Activated CD4-positive, alpha-beta T cell treated with anti-CD3 and anti-CD28 coated beads for 4 hours (primary cell): ENCODE measurements at places on chromosomes 7 and 10.

DNA sequence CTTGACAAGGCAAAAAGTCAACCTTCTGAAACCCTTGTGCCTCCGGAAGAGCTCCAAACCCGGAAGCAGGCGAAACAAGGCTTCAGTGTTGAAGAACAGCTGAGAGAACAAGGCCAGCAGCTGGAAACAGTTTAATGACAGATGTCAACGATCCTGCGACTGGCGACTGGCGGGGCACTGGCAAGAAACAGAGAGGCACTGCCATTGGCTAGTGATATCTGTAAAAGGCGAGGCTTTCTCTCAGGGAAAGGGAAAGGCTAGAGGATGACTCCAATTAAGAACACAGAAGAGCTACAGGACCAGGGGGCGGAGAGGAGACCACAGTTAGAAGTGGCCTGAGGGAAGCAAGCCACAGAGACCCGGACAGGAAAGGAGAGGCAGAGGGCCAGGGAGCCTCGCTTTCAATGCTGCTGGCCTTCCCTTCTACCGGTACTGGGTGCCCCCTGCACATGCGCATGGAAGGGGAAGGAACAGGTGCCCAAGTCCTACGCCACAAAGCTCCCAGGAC is 19.4 kb downstream of the ITGB1 start:
- no peak for DNase-seq

DNA sequence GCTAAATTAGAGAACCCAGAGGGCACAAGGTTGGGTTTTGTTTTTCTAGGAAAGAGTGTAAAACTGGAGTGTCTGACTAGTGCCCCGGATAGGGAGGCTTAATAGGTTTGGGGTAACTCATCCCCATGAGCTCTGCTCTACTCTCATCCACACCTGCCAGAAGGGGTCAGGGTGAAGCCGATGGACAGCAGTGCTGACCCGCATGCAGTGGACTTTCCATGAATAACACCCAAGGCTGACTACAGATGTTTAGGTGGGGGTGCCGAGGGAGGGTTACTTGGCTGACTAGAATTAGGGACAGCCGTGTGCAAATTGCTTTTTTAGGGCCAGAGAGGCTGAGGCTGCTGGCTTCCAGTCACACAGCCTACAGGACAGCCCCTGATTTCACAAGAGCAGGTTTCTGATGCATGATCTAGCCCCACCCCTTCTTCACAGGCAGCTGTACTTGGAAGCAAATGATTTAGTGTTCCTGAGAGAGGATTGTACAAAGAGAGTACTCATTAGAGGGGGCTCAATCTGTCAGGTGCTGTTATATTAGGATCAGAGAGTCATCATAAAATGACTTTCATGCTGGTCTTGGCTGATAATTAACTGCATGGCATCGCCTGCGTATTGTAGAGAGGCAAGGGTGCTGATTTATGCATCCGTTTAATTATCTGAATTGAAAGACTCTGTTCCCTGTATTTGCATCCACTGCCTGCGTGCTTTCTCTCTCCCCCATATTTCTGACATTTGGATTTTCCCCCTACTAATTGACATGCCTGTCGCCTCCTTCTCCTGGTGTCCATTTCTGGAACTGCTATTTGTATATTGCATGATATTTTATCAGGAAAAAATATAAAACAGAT is 9.5 kb downstream of the INHBA start:
- no peak for DNase-seq

DNA sequence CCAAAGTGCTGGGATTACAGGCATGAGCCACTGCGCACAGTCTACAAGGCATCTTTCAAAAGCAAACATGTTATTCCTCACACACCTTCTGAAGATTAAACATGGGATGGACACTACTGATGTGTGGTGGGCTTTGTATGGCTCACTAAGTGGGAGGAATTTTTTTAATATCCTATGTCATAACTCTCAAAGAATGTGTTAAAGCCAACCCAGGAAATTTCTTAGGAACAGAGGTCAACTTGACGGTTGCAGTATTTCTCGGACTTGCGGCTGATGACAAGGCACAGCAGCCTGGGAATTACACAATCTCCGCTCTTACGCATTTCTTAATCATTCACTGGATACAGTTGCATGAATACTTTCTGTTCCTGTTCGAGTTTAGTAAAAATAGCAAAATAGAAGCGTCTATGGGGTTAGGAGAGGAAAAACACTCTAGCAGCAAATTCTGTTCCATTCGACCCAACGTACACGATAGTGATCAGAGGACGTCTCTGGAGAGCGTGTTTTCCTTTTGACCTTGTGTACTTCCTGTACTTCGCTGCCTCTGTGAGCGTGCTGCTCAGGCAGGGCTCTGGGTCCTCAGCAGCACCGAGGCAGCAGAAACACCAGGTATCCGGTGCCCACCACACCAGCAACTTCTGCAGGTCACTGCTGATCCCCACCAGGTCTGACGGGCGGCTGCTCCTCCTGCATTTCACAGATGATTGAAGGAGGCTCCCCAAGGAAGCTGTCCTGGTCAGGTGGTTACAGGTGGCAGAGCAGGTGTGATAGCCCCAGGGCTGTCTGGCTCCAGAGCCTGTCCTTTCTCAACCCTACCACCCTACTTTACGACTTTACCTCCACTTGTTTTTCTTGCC is 26.4 kb upstream of the SRGN start:
- DNase-seq = peak; percentile 21

DNA sequence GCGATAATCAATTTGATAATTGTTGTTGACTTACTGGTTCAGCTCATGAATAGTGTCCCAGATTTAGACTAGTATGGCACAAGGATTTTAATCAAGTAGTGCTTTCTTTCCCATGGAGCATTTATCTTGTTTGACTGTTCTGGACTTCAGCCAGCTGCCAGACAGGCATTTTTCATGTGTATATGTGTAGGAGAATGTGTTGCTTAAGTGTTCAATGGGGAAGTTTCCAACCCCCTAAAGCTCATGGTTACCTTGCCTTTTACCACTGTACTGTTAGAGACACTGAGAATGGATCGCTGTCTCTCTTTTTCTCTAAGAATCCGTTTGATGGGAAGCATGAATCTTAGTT is 103.9 kb downstream of the LRRC4 start:
- DNase-seq = no peak

GRCh38 chr7:87435546-87435945 is 39.9 kb downstream of the ABCB4 start:
- DNase-seq = no peak

DNA sequence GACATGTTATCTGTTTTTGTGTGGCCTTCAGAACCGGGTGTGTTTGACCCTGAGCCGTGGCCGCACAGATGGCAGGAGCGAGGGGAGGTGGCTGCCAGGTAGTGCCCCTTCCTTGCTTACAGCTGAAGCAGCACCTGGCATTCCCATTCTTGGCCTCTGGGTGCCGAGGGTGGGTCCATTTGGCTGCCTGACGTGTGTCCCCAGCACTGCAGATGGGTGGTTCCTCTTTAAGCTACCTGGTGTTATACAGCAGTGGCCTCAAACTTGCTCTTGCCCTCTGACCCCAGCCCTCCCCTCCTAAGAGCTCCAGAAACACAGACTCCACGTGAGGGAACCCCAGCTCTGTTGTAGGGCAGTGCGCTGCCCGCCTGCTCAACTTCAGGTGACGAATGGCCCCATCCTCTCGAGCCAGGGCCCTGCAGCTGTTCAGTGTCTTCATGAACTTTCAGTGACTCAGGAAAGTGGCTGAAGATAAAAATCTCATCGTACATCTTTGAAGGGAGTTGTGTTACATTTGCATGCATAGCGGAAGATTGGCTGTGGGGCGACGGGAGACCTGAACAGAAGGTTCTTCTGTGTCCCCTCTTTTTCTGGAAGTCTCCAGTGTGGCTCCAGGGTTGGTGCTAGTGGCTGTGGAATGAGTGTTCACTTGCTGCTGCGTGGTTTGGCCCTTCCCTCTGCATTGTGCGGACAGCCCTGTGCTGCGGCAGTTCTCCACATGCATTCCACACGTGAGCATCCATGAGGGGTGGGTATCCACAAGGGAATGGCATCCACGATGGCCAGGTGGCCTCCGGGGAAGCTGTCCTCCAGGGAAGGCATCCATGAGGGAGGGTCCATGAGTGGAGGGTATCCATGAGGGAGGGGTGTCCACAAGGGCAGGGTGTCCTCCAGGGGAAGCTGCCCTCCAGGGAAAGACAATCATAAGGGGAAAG is 91.6 kb downstream of the INPP5A start:
- DNase-seq = no peak

DNA sequence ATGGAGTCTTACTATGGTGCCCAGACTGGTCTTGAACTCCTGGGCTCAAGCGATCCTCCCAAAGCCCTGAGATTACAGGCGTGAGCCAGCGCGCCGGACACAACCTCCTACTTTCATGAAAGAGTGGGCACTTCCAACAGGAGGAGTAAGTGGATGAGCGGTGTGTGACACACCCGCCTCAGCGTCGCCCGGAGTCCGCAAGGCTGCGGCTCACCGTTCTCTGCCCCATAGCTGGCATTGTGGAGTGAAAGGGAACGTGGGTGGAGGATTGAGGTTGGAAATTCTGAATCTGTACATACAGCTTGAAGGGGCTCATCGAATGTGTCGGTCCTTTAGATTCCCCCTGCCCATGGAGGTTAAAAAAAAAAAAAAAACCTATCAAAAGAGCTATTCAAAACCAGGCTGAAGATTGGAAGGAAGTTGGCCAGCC is 524 bp upstream of the PRXL2A start:
- peak; percentile 57 for DNase-seq

DNA sequence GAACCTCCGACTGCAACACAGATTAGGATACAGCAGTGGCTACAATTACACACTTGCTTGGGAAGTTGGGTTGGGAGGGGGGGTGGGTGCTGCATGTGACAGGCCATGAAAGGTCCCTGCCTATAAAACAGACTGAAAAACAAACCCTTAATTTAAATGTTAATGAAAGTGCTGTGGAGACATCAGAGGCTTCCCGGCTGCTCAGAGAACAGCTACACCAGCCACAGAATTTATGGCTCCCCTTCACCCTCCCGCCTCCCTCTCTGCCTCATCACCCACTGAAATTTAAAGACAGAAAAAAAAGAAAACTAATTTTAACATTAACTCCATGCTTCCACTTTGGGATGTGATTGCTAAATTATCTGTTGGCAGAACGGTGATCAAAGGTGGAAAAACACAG is 34.7 kb downstream of the FBXW4 start:
- no peak for DNase-seq

GRCh38 chr7:95088536-95089215 is 181.3 kb downstream of the PPP1R9A start:
- no peak for DNase-seq

GRCh38 chr10:28624351-28624750 is 53.0 kb upstream of the BAMBI start:
- no peak for DNase-seq

- DNase-seq = no peak
These were observed 36.4 kb upstream of the CHCHD3 start for GRCh38 chr7:133118261-133118660.

DNA sequence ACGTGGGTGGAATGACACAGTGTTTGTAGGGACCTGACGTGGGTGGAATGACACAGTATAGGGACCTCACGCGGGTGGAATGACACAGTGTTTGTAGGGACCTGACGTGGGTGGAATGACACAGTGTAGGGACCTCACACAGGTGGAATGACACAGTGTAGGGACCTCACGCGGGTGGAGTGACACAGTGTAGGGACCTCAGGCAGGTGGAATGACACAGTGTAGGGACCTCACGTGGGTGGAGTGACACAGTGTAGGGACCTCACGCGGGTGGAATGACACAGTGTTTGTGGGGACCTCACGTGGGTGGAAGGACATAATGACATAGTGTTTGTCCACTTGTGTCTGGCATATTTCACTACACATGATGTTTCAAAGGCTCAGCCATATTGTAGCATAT is 19.3 kb downstream of the PPP2R2D start:
- peak; percentile 29 for DNase-seq

DNA sequence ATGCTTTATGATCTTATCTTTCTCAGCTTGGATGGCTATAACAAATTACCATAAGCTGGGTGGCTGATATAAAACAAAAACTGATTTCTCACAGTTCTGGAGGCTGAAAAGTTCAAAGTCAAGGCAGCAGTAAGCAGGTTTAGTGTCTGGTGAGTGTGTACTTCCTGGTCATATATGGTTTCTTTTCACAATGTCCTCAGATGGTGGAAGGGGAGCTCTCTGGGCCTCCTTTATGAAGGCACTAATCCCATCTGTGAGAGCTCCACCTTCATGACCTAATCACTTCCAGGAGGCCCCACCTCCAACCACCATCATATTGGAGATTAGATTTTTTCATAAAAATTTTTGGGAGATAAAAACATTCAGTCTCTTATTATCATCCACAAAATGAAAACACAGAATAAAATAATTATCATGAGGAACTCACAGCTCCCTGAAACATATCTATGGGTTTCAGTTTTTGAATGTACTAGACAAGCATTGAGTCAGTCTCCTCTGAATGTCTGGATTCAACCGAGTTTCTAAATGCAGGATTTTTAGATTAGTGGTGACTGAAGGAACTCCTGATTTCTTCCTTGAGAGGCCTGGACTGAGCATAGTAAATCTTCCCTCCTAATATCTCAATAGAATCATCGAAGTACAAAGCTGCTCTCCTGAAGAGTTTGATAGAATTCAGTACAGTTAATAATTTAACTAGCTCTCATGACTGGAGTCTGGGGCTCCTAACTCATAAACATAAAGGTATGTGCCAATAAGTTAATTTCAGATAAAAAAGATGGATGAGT is 8.0 kb downstream of the CDC14C start:
- no peak for DNase-seq

- DNase-seq = no peak
These were observed 68.2 kb downstream of the SLC37A3 start for GRCh38 chr7:140330128-140330527.

DNA sequence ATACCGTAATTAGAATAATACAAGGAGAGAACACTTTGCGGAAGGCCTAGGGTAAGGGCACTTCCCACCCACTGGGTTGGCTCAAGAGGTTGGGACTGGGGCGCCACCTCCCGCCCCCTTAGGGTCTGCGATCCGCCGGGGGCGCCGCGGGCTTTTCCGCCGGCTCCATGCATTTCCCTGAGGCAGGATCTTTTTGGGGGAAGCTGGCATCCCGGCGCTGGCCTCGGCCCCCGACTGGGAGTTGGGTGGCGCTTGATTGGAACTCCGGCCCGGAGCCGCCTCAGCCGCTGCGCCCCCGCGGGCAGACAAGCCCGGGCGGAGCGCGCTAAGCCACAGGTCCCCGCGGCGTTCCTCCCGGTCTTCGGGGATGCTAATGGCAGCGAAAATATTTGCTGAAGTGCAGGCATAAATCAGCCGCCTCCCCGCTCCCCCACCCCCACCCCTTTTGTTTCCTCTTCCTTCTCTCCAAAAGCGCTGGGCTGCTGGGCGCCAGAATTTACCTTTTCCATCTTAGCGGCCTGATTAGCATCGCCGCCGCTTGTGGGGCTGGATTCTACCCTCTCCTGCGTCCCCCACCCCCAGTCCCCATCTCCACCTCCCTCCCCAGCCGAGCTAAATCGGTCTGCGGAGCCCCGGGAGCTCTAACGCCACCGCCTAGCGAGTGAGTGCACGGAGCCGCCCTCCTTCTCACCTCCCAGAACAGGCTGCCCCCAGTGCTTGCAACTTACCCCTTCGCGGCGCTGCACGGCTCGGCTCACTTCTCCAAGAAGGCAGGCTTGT is 5.1 kb downstream of the UNC5B start:
- no peak for DNase-seq

GRCh38 chr7:56206420-56206819 is 90.2 kb upstream of the NUPR2 start:
- DNase-seq = no peak

GRCh38 chr10:118570591-118570990 is 24.9 kb downstream of the PRLHR start:
- DNase-seq = no peak
